Stimulated activated CD4-positive, alpha-beta T cell treated with anti-CD3 and anti-CD28 coated beads, Interleukin-15, amount 100 ng/mL, for 1 hour (primary cell): ENCODE measurements at places on chromosomes 3 and 15.

DNA sequence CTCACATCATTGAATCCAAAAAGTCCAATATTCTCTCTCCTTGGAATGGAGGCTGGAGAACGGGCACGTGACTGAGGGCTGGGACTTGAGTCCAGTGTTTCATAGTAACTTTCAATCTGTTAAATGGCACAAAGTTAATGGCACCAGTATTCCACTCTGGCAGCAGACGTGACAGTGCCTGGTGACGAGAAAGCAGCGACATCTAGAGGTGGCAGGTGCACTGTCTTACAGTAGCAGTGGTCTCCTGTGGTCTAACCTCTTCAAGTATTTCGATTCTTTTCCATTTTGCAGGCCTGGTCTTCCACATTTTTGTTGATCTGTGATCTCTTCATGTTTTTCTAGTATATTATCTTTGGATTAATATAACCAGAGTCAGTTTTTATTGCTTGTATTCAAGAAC lies 107.1 kb downstream of the OXSM start:
- DNase-seq: no peak

DNA sequence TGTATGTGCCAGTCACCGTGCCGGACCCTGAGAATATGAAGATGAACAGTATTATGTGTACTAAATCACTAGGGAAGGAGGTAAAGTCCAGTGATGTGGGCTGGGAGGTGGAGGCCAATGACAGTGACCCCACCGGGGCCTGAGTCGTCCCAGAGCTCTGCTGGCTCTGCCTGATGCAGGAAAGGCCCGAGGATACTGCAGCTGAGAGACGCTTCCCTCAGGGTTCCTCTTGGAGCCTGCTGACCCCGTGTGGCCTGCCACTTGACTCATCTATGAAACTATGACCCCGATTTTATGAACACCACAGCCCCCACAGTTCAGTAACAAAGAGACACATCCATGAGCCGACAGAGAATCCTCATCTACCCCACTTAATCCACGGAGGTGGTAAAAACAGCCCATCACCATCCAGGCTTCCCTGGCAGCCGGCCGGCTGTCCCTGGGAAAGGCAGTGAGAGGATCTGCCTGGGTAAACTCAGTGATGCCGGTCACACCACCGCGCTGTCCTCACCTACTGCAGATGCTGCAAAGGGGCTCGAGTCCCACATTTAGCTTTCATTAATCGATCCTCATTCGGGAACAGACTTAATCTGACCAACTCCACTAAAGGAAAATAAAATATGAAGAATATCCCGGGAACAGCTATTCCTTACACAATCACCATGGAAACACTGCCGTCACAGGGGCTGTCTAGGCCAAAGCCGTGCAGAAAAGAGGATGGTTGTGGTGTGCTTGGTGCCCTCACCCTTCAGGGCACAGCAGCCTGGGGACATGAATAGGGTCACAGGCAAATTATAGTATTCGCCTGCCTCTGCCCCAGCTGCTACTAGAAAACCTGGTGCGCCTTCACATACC lies 82.9 kb downstream of the ARRDC4 start:
- no peak for DNase-seq

- DNase-seq: no peak
Observed at GRCh38 chr3:24907106-24907505, 412.5 kb upstream of the THRB start.

DNA sequence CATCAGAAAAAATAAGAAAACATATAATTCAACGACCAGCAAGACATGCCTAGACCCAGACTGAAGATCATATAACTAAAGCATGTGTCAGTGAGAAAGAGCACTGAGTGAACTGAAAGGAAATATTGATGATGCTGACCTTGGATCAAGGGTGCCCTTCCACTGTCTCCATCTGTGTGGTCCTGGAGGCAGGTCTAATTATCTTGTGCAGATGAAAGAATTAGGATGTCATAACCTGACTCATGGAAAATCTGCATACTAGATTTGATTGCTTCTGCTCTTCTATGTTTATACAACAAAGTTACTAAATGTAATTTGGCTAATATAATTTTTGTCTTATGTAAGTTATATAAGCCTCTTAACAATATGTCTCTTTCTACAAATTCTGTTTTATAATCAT lies 264.6 kb upstream of the TGFBR2 start:
- DNase-seq: no peak

GRCh38 chr3:108602249-108602934 lies 12.9 kb downstream of the DZIP3 start:
- no peak for DNase-seq

GRCh38 chr15:42595626-42596240 lies 20.3 kb downstream of the STARD9 start:
- DNase-seq: no peak

GRCh38 chr3:167151636-167152035 lies 228.5 kb downstream of the ZBBX start:
- DNase-seq: no peak

DNA sequence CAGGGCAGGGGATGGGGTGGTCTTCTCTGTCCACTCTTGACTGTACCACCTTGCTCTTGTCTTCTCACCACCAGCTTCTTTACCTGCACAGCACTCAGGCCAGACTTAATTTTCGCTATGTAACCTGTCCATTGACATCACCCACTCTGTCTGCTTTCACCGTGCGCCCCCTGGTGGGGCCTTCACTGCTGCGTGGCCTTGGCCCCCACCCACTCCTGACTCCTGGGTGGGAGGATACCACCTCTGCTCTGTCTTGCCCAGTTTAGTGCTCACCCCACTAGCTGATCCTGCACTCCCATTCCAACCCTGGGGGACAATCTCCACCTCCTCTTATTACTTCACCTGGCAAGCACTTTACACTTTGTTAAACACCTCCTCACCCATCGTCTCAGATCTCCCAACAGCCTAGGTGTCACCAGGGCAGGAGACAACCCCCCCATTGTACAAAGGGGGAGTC lies 17.7 kb downstream of the PTH1R start:
- DNase-seq: peak; percentile 57
